Progenitor cell of endocrine pancreas (in vitro differentiated cells): ENCODE measurements at places on chromosomes 13 and 19. TPM values are rescaled to one million over a fixed set of nuclear protein-coding genes. Genes with fewer than 3 reads are reported as not detected.

The LINGO3 gene
- 0.13 and 0.17 TPM in 2 replicates for total RNA-seq

The LILRA1 gene
- not detected in 2 replicates for total RNA-seq

The FARSA gene
- total RNA-seq: 61.2 and 63.3 TPM in 2 replicates

The EDNRB gene
- total RNA-seq: 0.38 and 1.0 TPM in 2 replicates

The CD37 gene
- not detected in 2 replicates for total RNA-seq

The KLHL1 gene
- total RNA-seq: 0.14 and 0.33 TPM in 2 replicates

The ATCAY gene
- total RNA-seq: 0.43 and 1.1 TPM in 2 replicates

The RGL3 gene
- 266 and 284 TPM in 2 replicates for total RNA-seq

The VSIG10L gene
- total RNA-seq: 6.3 and 7.0 TPM in 2 replicates

The C19orf38 gene
- total RNA-seq: 0.31 and 0.33 TPM in 2 replicates

DNA sequence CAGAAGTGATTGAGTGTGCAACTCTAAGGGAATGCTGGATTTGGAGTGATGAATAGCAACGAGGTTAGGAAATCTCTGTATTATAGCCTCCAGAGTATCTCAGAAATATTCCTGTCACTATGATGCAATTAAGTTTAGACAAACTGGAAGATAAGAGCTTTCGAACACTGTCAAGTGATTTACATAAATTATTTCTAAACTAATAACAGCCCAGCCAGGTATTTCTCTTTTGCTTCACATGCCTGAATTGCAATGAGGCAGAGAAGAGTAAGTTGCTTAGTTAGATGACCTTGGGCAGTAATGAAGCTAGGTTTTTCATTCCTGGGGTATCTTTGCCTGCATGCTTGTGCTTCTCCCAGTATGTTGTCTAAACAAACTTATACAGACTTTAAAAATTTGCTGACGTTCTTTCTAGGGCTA is 134.5 kb downstream of the LMO7 start:
- DNase-seq: no peak

GRCh38 chr19:38375748-38376147 is 1.4 kb downstream of the PSMD8 start:
- no peak for DNase-seq

GRCh38 chr19:9674663-9675357 is at the start of gene ZNF562:
TSS of gene ZNF562 (minus strand) at chr19:9675100. CDS start at chr19:9660744, 14,356 bp downstream.
- DNase-seq: peak; percentile 57

GRCh38 chr19:45355910-45356309 is 14.5 kb downstream of the ERCC2 start:
- DNase-seq: no peak

DNA sequence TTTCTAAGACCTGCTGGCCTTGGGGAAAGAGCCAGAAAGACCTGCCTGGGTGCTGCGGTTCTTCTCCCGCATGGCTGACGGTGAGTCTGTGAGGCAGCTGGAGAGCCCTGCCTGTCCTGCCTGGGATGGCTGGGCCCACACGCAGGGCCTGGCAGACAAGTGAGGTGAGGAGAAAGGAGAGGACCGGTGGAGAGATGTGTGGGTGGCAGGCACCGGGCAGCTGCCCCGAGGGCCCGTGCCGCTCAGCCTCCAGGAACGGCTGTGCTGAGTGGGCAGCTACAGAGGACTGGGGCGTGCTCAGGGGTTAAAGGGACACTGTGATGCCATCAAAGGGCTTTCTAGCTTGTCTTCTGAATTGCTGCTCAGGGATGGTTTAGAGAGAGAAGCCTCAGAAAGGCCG is 53.8 kb downstream of the MLLT1 start:
- DNase-seq: no peak

DNA sequence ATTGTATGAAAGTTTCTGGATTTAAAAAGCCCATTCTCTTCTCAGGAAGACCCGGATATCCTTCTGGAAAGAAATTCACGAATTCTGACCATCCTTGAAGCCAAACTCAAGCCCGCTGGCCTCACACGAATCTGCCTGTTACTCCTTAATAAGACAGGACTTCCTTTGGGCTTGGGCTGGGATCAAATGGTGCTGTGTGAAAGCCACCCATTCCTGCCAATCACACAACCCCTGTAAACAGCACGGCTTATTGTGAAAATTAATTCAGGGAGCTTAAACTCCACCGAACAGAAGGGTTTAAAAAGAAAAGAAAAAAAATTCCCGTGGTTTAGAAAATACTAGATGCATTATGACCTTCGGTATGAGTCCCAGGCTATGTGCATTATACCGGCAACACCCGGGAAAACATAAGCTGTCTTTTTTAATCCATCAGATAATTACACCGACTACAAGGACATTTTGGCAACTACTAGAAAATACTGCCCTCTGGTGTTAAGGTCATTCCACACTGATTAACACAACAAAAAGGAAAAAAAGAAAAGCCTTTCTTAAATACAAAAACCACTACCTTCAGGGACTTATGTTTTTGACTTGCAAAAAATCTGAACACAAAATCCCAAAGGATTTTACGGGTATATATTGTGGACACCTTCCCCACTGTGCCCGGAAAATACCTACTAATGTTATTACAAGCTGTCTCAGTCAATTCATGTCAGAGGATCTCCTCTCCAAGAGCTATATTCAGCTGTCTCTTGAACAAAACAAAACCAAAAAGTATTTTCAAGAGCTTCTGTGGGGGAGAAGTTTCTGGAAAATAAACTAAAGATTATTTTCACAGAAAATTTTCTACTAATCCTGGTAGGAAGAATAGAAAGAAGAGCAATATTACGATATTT is 76.0 kb upstream of the LSM14A start:
- DNase-seq: no peak

DNA sequence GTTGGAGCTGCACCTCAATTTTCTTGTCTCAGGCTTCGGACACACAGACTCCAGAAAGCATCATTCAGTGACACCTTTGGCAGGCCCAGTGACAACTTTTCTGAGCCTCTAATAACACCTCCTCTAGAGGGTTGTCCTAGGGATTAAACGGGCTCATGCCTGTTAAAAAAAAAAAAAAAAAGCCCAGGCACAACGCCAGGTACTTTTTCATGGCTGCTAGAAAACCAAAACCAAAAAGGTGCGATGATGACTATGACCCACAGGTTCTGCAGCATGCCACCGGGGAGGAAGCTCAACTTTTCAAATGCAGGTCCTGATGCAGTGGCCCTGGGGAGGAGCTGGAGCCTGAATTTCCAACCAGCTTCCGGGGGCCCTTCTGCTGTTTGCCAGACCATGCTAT is 184.2 kb downstream of the ABCC4 start:
- DNase-seq: no peak

DNA sequence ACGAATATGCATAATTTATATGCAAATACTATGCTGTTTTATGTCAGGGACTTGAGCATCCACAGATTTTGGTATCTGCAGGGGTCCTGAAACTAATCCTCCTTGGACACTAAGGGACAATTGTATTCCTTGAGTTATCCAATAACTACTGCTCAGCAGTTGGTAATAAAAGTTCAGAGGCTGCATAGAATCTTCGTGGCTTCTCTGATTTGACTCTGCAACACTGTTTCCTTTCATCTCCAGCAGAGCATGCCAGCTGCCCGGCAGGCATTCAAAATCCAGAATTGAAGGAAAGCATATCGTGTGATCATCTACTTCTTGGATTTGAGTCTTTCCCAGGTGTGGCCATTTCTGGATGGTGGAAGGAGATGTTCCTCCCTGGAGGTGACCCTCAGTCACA is 64.5 kb upstream of the MRI1 start:
- no peak for DNase-seq

DNA sequence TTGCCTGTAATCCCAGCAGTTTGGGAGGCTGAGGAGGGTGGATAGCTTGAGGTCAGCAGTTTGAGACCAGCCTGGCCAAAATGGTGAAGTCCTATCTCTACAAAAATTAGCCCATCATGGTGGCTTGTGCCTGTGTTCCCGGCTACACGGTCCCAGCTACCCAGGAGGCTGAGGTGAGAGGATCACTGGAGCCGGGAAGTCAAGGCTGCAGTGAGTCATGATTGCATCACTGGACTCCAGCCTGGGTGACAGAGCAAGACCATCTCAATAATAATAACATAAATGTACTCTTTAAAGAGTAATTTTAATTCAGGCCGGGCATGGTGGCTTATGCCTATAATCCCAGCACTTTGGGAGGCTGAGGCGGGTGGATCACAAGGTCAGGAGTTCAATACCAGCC is 38.7 kb downstream of the SKA3 start:
- no peak for DNase-seq

DNA sequence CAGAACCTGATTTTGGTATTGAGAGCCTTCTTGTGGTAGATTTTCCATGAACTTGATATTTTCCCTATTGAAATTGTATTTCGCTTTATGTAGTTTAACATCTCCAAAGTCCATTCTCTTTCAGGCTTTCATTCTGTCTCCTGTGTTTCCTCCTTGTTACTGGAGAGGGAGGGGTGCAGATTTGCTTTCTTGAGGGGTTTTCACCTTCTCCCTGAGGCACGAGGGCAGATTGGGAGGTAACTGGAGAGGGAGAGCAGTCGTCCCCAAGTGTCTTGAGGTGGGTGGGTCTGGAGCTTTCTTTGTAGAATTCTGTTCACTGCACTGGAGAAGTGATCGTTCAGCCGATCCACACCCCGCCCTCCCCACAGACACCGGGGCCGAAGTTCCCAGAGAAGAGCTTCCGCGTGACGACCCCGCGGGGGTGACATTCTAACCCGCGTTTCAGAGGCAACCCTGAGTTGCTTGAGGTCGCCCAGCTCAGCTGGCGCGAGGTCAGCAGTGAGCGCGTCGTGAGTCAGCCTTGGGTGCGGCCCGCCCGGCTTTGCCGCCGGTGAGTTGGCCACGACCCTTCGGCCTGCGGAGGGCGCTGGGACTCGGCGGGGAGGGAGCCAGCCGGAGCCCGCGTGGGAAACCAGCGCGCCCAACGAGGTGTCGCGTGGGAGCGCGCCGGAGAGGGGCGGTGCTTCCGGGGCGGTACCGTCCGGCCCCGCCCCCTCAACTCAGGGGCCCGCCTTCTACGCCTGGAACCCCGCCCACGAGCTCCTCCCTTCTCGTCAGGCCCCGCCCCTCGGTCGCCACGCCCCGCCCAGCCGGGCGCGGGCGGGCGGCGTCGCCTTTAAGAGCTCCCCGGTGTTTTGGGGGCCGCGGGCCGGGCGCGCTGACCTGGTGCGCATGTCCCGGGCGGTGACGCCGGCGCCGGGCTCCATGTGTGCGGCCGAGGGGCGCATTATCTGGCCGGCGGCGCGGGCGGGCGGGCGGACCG is at the start of gene GATAD2A:
Gene GATAD2A (plus strand): TSS at position 797 of the 982 bp plus-strand sequence. CDS start 59,671 bp downstream, outside the sequence.
- DNase-seq: peak; percentile 88

DNA sequence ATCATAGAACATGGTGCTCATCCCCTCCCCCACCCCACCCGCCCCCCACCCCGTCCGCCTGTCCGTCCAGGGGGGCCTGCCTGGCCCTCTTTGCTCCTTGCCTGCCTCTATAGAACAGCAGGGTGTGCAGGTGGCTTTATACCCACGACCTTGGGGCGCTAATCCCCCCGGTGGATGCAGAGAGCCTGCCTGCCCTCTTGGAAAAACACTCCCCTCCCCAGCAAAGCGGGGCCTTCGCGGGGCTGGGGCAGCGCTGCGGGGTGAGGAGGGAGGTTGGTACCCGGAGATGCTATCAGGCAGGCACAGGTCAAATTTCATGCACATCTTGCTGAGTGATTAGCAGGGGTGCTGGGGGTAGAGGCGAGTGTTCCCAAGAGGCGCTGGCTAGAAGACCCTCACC is 21.9 kb downstream of the RFX1 start:
- no peak for DNase-seq

GRCh38 chr13:50162001-50162400 is 146.8 kb downstream of the KCNRG start:
- DNase-seq: no peak

GRCh38 chr13:33793726-33794125 is 24.2 kb upstream of the RFC3 start:
- DNase-seq: no peak

GRCh38 chr13:43054803-43055802 is 31.7 kb downstream of the DNAJC15 start:
- DNase-seq: peak; percentile 17

DNA sequence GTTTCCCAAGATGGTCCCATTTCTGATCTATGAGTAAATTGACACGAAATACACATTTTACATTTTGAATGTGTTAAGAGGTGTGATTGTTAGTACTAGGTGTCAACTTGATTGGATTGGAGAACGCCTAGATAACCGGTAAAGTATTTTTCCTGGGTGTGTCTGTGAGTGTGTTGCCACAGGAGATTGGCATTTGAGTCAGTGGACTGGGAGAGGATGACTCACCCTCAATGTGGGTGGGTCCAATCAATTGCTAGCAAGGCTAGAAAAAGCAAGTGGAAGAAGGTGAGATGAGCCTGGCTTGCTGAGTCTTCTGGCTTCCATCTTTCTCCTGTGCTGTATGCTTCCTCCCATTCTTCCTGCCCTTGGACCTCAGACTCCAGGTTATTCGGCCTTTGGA is 960.7 kb upstream of the PCDH9 start:
- no peak for DNase-seq

- no peak for DNase-seq
These were observed 178.3 kb upstream of the RFC3 start for GRCh38 chr13:33639626-33640080.

- DNase-seq: no peak
These were observed 29.7 kb upstream of the SOHLH2 start for GRCh38 chr13:36244073-36244472.

DNA sequence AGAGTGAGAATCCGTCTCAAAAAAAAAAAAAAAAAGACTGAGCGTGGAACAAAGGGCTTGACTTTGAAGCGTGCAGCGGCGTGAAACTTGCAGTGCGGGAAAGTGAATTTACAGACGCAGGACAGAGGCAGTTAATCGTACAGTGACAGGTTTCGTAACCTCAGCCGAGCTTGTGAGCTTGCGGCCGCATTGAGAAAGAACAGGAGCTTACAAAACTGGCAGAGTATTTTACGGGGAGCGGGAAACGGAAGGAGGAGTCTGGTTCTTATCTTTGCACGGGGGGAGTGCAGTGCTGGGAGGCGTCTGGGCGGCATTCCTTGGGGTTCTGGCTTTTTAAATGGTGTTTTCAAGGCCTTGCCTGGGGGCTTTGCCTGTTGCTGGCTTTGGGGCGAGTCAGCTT is 6.0 kb upstream of the BSG start:
- no peak for DNase-seq
